ENCODE measurements at places on chromosomes 1 and 21.

GRCh38 chr1:25697435-25698217 lies 81.0 kb downstream of the MAN1C1 start:
- no peak for DNase-seq

DNA sequence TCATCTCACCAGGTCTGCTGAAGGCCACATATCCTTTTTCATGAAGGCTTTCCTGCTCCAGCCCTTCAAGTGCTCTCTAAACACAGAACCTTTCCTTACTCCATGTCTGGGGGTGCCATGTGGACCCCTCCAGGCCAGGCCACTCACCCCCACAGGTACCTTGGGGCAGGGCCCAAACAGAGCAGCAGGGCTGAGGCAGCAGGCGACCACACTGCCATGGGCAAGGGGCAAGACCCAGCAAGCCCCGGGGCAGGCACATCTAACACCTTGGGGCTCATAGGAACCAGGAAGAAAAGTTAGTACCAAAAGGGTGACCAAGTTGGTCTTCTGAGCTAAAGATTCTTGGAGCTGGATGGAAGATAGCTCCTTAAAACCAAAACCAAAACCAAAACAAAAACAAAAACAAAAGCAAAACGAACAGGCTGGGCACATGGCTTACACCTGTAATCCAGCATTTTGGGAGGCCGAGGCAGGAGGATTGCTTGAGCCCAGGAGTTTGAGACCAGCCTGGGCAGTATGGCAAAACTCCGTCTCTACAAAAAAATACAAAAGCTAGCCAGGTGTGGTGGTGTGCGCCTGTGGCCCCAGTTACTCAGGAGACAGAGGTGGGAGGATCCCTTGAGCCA lies 63.7 kb downstream of the MRPL37 start:
- DNase-seq: no peak

DNA sequence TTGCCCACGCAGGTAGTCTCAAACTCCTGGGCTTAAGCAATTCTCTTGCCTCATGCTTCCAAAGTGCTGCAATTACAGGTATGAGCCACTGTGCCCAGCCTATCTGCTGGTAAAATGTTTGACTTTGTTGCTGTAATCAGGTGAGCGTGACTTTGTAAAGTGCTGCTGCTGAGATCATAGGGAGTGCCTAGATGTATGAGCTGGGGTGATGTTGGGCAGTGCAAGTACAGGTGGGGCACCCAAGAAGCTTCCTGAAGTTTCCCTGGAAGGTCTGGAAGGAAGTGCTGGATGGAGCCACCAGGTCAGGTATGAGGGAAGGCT lies 43.1 kb downstream of the KIF21B start:
- DNase-seq: no peak

DNA sequence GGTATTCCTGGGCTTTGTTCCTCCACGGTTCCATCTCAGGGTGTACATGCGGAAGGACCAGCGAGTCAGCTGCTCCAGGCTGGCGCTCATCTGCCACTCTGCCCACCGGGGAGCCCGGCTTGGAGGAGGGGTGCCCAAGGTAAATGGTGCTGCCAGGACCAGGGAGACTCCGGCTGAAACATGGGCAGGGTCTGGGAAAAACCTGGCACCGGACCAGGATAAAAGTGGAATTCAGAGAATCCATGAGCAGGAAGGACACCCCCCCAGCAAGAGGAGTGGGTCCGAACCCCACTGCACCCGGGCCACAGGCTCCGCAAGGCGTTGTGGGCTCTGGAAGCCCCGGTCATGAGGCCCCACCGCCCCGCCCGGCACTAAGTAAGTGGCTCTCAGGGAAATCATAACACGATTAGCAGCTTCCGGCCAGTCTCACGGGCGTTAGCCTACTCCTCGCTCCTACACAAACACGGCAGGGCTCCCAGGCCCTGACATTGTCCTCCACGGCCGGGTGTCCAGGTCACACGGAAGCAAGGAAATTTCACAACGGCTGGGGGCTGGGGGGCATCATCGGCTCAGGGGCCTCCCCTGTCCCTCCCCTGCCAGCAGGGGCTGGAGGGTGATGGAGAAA lies 21.1 kb downstream of the MEGF6 start:
- DNase-seq: no peak

- DNase-seq: peak; percentile 9
Observed at GRCh38 chr1:200075938-200076546, 48.5 kb downstream of the NR5A2 start.
